ENCODE measurements at places on chromosomes 6 and 20. TPM values are rescaled to one million over a fixed set of nuclear protein-coding genes. Genes with fewer than 3 reads are reported as not detected.

The SLC13A3 gene
- 0.89 TPM for total RNA-seq

The BMP7 gene
- total RNA-seq: not detected

The RFX6 gene
- not detected for total RNA-seq

The PSORS1C2 gene
- total RNA-seq: not detected

The LAMP5 gene
- total RNA-seq: not detected

The KHDC1L gene
- total RNA-seq: not detected

The NINL gene
- 10.2 TPM for total RNA-seq

The UNC5CL gene
- not detected for total RNA-seq

The MAP7 gene
- 1.9 TPM for total RNA-seq

The TFAP2C gene
- 12.3 TPM for total RNA-seq

The TCF21 gene
- 4.1 TPM for total RNA-seq

The HNF4A gene
- not detected for total RNA-seq

The HLA-DMA gene
- 6.3 TPM for total RNA-seq

The GPR6 gene
- not detected for total RNA-seq

The MYLK2 gene
- not detected for total RNA-seq

The SMIM26 gene
- total RNA-seq: 54.9 TPM

The BCLAF1 gene
- 62.6 TPM for total RNA-seq

The C20orf144 gene
- 0.63 TPM for total RNA-seq

The PDYN gene
- total RNA-seq: not detected

The RNF144B gene
- 3.5 TPM for total RNA-seq

The ZSCAN31 gene
- 0.54 TPM for total RNA-seq

The PBOV1 gene
- total RNA-seq: not detected

The TBX18 gene
- total RNA-seq: 16.2 TPM

The YWHAB gene
- 116 TPM for total RNA-seq

The MYCT1 gene
- under 0.01 TPM for total RNA-seq

The CST9 gene
- not detected for total RNA-seq

The CST7 gene
- total RNA-seq: not detected
